Astrocyte (in vitro differentiated cells and primary cell): ENCODE measurements at places on chromosomes 5 and 9. TPM values are rescaled to one million over a fixed set of nuclear protein-coding genes. Genes with fewer than 3 reads are reported as not detected.

DNA sequence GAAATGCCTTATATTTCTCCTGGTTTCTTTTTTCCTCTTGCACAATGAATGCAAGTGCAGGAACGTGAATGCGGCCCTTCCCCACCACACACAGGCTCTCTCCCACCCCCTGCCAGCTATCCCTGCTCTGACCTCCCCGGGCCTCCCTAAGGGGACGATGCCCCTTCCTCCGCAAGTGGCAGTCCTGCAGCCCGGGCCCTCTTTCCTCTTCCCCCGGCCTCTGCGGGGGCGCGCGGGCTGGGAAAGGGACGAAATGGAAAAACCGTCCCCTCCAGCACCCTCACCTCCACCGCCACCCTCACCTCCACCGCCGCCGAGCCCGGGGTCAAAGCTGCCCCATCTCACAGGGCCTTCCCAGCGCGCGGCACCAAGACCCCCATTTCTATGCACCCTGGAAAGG is 44.7 kb downstream of the GAS1 start:
- no peak for DNase-seq

DNA sequence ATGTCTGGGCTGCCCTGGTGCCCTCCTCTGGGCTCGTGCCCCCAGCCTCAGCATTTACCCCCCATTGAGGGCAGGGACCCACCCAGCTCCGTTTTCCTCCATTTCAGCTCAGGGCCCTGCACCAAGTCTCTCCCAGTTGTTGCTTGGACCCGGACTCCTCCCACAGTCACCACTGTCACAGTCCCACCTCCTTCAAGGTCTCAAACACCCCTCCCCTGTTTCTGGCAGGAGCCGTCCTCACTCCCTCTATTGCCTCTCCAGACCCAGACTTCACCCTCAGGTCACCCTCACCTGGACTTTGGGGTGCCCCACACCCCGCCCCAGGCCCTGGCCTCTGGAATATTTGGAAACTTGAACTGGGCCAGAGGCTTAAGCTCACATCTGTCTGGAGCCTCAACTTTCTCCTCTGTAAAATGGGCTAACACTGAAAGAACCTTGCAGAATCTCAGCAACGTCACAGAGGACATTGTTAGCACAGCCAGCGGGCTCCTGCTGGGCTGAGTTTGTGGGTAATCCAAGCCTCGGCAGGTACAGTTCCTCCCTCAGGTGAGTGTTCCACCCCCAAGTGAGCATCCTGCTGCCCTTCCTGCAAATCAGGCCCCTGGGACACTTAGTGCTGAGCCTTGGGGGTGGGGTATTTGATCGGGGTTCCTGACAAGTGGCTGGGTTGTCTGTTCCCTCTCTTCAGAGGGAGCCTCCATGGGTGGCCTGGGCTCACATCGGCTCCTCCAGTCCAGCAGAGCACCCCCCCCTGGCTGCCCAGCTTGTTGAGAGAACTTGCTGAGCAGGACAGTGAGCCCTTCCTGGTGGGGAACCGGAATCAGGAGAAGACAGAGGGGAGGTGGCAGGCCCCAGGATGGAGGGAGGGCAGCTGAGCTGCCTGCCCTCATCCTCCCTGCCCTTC is 130.1 kb downstream of the C9orf50 start:
- DNase-seq = no peak

DNA sequence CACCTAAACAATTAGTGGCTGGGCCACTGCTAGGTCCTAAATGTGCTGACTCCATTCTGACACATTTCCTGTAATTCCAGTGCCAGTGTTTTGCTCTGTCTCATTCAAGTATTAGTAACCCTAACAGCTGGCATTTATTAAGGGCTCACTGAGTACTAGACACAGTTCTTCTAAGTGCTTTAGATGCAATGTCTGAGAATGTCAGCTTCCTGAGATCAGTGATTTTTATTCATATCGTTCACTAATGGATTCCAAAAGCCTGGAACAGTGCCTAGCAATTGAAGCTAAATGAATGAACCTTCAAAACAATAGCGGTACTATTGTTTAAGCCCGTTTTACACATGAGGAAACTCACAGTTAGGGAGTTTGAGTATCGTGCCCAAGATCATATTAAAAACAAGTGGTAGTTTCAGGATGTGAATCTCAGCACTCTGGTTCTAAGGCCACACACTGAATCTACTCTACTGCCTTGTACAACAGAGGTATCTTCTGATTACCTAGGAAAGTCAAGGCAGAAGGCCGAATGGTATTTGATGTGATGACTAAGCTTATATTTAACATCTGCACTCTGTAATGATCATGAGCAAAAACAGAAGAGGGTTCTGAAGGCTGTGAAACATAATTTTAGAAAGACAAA is 304.0 kb downstream of the PJA2 start:
- peak; percentile 94 for DNase-seq

SMC2 gene
- total RNA-seq = 9.4 and 9.8 TPM in 2 replicates

ADAMTS12 gene
- 143 and 156 TPM in 2 replicates for total RNA-seq
